Left hindlimb (tissue), 1 donor: ENCODE measurements at places on chromosomes 16 and 17.

DNA sequence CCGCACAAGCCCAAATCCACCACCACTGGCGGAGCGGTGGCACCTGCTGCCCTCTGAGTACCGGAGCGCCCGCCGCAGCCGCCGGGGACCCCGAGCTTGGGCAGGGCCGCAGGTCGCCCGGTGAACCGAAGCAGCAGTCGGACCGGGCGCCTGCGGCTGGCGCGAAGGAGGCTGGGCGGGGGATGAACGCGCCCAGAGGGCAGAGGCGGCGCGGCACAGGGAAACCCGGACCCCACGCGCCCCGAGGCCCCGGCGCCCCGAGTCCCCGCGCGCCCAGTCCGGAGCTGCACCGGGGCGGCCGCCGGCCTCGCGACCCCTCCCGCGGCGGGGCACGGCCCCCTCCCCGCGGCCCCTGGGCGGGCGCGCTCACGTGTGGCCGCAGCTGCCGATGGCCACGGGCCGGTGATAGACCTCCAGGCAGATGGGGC, 393 bp downstream of the RNF166 start:
- no peak for DNase-seq

GRCh38 chr16:24789881-24790280, 55.9 kb upstream of the SLC5A11 start:
- DNase-seq: no peak

DNA sequence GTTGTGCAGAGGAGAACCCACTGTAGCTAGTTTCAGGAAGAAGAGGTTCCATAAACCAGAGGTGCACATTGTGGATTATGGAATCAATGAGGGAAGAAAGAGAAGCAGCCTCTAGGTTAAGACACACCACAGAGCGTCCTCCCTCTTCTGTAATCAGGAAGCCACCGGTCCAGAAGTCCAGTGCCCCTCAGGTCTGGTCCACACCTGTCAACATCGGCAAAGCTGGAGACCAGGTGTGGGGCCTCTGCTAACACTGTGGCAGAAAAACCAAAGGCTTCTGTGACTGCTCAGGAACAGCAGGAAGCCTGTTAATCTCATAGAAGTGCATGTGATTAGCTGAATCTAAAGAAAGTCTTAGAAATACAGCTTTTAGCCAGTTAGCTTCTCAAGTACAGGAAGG, 23.3 kb downstream of the LIMD2 start:
- DNase-seq: no peak

DNA sequence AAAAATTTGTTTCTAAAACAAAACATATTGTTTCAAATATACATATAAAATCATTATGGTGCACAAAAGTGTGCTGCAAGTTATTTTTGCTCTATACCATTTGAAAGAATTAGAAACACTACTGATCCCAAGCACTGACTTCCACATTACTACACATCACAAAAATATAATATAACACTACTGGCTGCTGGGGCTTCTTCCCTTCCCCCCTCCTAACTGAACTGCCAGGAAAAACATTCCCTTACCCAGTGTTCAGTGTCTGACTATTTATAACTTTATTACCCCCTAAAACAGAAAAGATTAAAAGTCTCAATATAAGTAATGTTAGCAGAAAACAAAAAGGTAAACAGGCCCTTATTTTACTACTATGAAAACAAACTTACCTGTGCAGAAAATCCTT, 36.9 kb downstream of the GPATCH8 start:
- no peak for DNase-seq

DNA sequence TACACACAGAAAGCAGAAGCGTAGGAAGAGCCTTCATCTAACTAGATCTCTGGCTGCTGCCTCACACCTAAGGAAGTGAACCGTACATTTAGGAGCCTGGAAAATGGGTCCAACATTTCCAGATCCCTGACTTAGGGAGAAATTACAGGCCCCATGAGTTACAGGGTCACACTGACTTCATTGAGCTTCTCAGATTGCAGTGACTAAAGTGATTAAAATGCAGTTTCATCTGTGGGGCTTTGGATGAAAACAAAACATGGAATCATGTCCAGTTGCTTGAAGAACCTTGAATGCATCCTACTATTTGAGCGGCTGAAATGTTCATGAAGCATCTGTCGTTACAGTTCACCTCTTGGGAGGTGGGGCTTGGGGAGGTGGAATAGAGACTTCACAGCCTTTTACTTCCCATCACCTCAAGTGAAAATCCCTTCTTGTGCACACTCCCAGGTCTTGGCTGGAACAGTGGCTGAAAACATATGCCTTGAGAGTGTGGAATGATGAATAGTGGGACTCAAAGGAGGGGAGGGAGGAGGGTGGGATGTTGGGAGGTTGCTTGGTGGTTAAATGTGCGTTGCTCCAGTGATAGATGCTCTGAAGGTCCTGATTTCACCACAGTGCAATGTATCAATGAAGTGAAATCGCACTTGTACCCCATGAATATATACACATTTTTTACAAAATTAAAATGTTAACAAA, 19.7 kb downstream of the TEKT3 start:
- DNase-seq: no peak

- DNase-seq: no peak
These were observed 10.6 kb downstream of the ZSCAN10 start for GRCh38 chr16:3088450-3088849.
